ENCODE measurements at places on chromosomes 16 and 17.

GRCh38 chr17:38325221-38325851 is 18.4 kb downstream of the GPR179 start:
- no peak for DNase-seq

GRCh38 chr17:77216486-77216885 is 75.7 kb downstream of the SEC14L1 start:
- no peak for DNase-seq

- DNase-seq: peak; percentile 50
Measured at GRCh38 chr17:29240968-29241963, 5.4 kb upstream of the CRYBA1 start.

GRCh38 chr17:18990331-18990730 is 14.2 kb downstream of the FAM83G start:
- peak; percentile 85 for DNase-seq

DNA sequence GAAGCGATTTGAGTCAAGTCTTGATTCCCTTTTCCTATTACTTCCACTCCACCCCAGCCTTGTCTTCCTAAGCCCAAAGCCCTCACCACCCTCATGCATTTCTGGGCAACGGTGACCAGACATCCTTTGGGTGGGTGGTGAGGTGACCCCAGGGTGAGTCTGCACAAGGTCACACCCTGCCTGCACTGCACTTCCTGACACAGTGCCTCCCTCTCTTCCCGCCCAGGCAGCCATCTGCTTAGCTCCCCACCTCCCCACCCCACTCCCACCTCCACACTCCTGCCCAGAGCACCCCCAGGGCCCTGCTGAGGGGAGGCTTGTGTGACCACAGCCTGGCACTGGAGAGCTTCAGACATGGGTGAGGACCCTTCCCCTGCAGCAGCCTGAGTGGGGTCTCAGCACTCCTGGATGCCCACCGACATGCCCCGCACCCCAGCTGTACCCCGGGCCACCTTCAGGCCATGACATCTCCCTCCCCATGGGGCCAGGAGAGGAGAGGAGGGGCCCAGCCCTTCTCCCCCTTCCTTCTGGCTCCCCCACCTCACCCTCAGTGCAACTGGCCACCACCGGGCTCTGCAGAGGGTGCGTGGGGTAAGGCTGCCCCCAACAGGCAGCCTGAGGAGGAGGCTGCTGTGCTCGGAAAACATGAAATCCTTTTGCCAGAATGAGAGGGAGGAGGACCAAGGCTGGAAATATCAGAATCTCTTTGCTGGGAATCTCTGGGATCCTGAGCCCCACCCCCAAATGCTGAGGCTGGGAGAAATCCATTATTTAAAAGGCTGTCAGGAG is 68.6 kb downstream of the CCT6B start:
- DNase-seq: peak; percentile 74

DNA sequence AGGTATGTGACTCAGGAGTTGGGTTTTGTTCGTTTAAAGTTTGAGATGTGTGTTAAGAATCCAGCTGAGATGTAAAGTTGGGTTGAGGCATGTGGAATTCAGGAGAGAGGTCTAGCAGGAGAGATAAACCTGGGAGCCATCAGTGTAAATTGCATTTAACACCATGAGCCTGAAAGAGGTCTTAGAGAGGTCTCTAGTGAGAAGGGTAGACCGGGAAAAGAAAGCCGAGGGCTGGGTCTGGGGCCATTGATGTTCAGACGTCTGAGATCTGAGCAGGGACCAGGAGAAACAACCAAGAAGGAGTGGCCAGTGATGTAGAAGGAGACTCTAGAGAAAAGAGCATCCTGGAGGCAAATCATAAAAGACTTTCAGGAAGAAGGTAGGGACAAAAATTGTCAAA is 44.1 kb upstream of the PIRT start:
- no peak for DNase-seq

DNA sequence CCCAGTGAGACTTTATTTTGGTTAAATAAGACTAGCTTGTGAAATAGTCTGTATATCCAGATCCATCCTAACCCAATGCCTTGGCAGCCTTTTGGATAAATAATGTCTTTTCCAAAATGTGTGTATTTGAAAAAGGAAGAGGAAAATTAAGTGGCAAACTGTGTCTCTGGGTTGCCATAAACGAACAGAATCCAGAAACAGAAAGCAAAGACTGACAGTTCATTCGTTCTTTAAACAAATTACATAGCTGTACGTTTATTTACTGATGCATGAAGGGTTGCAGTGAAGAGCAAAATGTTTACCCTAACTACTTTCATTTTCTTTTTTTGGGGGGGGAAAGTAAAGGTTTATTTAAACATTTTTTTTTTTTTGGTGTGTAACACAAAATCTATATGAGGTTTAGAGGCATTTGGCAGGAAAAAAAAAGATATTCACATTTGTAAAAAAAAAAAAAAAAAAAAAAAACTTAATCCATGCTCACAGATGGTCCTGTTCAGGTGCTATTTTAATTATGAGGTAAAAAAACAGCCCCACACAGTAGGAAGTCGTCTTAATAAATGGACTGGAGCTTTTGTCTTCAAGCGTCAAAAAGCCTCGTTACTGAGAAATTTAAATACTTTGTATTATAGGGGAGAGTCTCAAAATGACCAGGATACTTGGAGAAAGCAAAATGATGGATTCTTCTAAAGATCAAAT is 245.9 kb downstream of the FTO start:
- DNase-seq: peak; percentile 92

- DNase-seq: no peak
Measured at GRCh38 chr17:1197379-1197778, 17.6 kb upstream of the ABR start.

DNA sequence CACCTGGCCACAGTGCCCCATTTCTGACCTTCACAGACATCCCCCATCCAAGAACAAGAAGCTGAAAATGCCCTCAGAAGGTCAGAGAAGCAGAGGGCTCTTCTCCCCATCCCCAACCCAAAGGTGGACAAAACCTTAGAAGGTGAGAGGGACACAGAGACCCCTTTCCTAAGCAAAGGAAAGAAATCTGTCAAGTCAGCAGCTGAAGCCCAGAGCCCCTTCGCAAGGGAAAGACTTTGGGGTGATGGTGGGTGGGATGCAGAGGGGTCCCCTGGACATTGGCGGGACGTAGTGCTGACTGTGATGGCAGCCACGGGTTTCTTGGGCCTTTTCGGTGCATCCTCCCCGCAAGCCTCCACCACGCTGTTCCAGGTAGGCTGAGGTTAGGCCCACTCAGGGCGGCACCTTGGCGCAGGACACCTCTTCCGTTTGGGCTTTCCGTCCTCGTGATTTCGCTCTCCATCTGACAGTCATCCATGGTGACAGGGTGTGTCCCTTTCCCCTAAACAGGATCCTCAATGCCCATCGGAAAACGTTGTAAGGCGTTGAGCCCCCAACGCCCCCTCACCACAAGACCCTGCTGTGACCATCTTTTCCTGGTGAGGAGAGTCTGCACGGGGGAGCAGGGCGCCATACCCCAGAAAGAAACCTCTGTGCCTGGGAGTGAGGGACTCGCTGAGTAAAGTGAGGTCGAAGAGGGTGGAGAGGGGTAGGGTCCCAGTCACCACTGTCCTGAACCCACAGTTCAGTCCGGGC is 10.7 kb upstream of the GSDMA start:
- DNase-seq: no peak

- no peak for DNase-seq
Measured at GRCh38 chr16:23398987-23399805, 53.8 kb downstream of the COG7 start.

DNA sequence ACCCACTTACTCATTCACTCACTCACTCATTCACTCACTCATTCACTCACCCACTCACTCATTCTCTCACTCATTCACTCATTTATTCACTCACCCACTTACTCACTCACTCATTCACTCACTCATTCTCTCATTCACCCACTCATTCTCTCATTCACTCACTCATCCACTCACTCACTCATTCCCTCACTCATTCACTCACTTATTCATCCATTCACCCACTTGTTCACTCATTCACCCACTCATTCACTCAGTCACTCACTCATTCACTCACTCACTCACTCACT is 7.6 kb upstream of the CPSF4L start:
- DNase-seq: no peak

GRCh38 chr17:59830007-59830630 is 62.6 kb downstream of the TUBD1 start:
- DNase-seq: peak; percentile 78

DNA sequence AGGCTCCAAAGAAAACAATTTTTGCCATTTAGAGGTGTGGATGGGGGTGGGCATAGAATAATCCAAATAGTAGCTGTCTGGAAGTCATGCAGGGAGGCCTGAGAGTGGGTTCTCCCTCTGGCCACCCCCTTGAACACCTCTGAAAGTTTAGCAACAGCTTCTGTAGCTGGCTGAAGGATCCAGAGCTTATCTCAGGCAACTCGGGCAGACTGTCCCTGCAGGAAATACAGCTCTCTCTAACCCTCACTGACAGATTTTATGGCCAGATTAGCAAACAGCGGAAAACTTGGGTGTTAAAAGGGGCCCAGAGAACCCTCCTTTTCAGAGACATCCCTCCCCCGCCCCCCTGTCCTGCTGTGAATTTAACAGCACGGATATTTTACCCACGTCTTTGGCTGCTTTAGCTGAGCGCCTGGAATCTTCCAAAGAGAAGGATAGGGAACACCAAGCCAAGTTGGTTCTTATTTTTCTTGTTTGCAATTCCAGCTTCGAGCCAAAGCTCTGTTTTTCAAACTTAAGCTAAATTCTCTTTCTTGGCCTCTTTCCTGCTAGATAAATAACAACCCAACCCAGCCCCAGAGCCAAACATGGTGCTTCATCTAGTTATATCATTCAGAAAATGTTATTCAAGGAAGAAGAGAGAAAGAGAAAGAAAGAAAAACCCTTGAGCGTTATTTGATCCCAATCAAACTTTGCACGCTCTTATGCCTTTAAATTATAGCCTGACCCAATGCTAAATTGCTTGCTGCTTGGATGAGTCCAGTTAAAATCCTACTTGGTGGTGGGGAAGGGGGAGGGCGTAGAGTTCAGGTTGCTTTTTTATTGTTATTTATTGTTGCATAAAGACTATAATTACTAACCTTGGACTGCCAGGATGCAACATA is 2.3 kb upstream of the HOXB2 start:
- DNase-seq: peak; percentile 98

DNA sequence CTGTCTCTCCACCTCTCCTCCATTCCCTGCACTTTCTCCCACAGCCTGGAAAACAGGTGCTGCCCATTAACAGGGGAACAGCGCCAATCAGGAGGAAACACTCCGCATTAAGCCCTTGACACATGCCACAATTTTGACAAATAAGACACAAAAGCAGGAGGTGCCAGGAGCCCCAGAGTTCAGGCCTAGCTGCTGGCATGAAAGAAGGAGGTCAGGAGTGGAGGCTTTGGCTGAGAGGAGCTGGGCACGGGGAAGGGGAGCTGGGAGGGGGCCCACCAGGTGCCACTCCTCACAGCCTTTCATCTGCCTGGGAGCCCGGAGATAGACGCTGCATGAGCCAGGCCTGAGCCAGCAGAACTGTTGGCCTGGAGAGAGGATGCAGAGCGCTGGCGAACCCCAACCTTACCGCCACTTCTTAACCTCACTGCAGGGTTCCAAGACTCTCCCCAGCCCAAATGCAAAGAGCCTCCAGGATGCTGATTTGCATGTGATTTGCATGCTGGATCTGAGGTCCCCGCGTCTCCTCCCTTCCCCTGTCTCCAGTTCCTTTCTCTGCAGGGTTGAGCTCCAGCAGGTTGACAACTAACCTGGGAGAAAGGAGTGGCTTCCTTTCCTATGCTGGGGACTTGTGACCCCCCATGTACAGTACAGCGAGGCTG is 139.8 kb upstream of the SDK2 start:
- DNase-seq: peak; percentile 55

GRCh38 chr16:82971126-82971525 is 344.4 kb downstream of the CDH13 start:
- DNase-seq: no peak

GRCh38 chr16:76226011-76226410 is 51.2 kb upstream of the CNTNAP4 start:
- DNase-seq: peak; percentile 0

DNA sequence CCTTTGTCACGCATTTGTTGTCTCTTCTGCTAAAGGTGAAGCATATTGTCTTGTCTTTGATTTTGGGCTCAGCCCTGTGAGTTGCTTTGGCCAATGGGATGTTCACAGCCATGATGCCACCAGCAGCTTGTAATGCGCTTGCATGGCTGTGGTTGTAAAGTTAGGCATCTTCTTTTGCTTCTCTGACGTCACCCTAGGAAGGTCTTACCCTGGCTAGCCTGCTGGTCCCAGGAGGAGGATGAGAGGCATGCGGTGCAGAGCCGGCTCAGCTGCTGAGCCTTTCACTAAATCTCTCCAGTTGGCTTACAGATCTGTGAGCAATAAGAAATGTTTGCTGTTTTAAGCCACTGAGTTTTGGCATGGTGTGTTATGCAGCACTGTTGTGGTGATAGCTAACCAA is 40.8 kb downstream of the IRX6 start:
- DNase-seq: no peak

- DNase-seq: no peak
Measured at GRCh38 chr17:81229666-81229920, 6.8 kb upstream of the CEP131 start.

DNA sequence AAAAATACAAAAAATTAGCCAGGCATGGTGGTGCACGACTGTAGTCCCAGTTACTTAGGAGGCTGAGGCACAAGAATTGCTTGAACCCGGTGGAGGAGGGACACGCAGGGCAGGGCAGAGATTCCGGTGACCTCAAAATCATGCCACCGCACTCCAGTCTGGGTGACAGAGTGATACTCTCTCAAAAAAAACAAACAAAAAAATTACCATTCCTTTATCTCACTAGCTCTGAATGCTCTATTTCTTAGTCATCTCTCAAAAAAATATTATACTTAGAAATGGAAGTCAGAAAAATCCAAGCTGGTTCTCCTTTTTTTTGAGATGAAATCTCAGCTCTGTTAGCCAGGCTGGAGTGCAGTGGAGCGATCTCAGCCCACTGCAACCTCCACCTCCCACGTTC is 40.8 kb downstream of the SPOP start:
- DNase-seq: no peak

DNA sequence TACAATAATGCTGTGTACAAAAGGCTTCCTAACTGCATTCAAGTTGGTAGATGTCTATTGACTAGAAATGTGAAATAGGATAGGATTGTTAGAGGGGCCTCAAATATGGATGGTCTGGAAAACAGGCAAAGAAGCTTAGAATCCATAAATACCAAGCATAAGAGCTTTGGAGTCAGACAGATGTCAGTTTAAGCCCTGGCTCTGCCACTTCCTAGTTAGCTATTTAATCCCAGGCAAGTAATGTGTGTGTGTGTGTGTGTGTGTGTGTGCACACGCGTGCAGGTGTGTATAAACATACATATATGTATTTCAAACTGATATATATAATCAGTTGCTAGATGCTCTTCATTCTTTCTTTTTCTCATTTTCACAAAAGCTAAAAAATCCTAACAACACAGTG is 66.7 kb downstream of the MMD start:
- DNase-seq: no peak

DNA sequence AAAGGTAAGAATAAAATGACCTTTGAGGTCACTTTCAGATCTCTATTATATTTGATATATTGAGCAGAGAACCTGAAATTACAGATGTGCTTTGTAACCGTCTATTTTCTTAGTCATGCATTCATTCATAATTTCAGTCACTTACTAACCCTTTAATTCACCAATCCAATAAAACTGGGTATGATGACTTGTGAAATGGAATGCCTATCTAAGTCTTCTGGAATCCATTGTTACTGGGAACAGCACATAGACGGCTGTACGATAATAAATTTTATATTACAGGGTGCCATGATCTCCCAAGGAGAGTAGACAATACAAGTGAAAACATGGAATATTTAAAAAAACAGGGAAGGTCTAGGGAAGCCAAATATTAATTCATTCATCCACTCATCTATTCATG is 22.9 kb downstream of the CDH11 start:
- no peak for DNase-seq

- DNase-seq: no peak
Measured at GRCh38 chr16:82992786-82993185, 366.0 kb downstream of the CDH13 start.

Measured in NCI-H69 (cell line).